Mucosa of gallbladder (tissue), 1 donor: ENCODE measurements at places on chromosomes 1 and 21.
A peak's percentile ranks its signal among the peaks of the same experiment; 100 is the strongest.

GRCh38 chr1:45317166-45317565 is 9.5 kb upstream of the HPDL start:
- no peak for DNase-seq

DNA sequence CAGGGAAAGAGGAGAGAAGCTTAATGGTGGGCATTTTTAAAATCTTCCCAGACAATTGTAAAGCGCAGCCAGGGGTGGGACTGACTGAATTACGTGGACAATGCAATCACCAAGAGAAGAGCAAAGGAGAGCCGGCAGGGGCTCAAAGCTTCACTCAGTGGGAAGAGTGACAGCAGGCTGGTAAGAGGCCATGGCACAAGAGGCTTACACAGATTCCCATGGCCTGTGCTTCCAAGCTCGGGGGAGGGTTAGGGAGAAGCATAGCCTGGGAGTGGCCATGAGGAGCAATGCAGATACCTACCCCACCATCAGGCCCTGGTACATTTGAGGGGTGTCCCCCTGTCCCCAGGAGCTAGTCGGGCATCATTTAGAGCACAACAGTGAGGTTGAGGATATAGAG is 27.1 kb upstream of the SEC16B start:
- no peak for DNase-seq

DNA sequence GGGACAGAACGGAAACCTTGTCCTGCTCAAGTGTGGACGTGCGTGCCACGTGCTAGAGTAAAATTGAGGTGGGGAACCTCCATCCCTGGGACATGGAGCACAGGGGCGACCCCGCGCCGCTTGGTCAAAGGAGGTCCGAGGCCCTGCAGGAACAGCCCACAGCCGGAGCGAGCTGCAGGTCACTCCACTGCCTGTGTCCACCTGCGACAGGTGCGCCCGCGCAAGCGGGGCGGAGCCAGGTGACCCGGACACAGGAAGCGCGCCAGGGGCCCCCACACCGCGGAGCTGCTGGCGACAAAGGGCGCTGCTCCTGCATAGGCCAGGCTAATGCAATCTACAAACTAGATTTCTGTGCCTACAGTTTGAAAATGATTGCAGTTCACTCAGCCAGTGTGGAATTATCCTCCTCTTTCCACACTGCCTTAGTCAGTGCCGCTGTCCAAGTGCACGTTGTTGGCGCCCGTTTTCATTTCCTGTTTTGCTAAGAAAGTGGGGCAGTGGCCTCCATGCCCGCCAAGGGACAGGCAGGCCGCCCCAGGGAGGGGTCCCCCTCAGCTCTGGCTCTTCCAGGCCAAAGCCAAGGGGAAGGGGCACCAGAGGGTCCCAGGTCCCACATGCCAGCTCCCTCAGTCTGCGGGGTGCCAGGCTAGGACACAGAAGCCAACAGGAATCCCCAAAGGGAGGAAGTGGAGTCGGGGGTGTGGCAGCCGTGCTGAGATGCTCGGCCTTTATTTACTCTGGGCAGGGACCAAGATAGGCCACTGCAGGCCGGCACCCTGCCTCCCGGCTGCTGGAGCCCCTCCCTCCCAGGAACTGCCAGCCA is 4.3 kb upstream of the NADK start:
- peak; percentile 80 for DNase-seq

DNA sequence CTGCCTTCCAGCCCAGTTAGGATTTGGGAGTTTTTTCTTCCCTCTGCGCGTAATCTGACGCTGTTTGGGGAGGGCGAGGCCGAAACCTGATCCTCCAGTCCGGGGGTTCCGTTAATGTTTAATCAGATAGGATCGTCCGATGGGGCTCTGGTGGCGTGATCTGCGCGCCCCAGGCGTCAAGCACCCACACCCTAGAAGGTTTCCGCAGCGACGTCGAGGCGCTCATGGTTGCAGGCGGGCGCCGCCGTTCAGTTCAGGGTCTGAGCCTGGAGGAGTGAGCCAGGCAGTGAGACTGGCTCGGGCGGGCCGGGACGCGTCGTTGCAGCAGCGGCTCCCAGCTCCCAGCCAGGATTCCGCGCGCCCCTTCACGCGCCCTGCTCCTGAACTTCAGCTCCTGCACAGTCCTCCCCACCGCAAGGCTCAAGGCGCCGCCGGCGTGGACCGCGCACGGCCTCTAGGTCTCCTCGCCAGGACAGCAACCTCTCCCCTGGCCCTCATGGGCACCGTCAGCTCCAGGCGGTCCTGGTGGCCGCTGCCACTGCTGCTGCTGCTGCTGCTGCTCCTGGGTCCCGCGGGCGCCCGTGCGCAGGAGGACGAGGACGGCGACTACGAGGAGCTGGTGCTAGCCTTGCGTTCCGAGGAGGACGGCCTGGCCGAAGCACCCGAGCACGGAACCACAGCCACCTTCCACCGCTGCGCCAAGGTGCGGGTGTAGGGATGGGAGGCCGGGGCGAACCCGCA is at the start of gene PCSK9:
PCSK9 (plus strand) TSS at position 207 of the 741 bp plus-strand sequence; CDS start at position 497, 290 bp downstream.
- peak; percentile 25 for DNase-seq

DNA sequence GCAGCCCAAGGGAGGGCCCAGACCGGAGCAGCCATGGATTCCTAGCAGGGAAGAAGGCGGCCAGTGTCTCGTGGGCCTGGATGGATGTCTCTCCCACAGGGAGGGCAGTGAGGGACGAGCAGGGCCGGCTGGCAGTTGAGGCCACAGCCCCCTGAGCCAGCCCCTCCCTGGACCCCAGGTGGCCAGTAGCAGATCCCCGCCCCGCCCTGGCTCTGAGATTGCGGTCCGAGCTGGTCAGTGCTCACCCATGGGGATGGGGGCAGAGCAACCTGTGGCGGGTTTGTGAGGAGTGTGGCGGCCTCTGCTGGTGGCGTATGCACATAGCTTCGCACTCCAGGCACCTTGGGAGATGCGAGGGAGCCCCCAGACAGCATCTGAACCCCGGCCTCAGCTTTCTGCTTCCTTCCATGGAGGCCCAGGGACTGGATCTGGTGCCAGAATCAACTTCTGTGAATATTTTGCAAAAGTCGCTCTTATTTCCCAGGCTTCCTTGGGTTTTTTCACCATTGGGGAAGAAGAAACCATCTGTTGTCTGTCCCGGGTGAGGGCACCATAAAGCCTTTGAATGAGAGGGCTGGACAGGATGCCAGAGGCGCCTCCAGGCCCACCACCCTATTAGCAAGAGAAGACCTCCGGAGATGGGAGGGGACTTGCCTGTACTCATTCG is 8.4 kb upstream of the KCNN3 start:
- peak; percentile 82 for DNase-seq
